WTC11 (cell line): ENCODE measurements at places on chromosomes 16 and 17.

- DNase-seq, result no peak
These were observed 34.1 kb downstream of the IL21R start for GRCh38 chr16:27436065-27436464.

DNA sequence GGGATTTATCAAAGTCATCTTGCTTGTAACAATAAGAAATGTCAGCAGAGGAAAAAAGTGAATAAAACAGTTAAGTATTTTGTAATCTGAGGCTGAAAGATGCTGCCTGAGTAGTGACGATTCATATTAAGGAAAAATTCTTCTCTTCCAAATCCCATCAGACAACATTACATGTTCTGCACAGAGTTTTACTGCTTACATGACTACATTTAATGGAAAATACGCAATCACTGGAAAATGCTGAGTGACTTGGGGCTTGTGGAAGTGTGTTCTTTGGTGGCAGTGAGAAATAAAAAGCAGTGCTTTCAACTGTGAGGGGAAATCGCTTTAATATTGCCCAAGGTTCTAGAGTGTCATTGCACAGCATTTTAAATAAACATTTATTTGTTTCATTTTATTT lies 1025.2 kb upstream of the GOT2 start:
- no peak for DNase-seq

DNA sequence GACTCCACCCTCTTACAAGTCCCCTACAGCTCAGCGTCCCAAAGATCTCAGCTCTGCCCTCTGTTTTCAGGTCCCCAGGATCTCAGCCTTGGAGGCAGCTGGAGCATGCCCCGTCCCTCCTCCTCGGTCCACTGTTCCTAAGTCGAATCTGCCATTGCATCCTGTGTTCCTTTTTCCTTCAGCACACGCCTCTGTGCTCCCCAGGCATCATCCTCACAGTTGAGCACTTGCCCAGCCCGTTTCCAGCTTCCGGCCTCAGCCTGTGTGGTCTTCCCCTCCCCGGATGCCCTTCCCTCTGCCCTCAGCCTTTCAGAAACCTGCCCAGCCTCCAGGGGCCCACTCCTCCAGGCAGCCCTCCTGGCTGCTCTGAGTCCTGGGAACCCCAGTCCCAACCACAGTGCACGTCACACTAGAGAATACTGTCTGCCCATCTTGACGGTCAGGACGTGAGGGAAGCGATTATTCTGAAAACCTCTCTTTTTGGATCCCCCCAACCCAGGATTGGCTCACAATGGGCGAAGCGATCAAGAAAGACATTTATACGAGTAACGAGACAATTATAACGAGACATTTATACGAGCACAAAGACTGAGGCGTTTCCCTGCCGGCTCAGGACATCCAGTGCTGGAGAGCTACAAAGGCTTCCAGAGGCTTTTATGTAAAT lies 41.4 kb downstream of the RPH3AL start:
- DNase-seq, result no peak

- DNase-seq, result no peak
These were observed 339.4 kb downstream of the FOXL1 start for GRCh38 chr16:86917471-86918365.

- DNase-seq, result no peak
These were observed 5.1 kb upstream of the ERN1 start for GRCh38 chr17:64135000-64135399.
